ENCODE measurements at places on chromosomes 5 and 9.

DNA sequence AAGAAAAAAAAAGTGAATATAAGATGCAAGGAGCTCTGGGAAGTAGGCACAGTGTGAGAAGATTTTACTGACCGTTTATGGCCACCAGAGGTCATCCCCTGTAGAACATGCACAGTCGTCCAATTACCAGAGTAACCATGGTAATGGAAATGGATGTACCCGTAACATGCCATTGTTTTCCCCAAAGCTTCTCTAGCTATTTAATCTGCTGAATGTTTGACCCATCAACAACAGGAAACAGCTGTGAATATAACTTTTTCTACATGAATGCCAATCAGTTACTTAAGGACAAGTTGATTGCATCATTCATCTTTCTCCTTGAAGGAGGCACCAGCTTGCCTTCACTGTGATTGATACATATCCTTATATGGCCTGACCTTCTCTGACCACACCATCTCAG, 1967.0 kb upstream of the CDH9 start:
- DNase-seq: no peak

DNA sequence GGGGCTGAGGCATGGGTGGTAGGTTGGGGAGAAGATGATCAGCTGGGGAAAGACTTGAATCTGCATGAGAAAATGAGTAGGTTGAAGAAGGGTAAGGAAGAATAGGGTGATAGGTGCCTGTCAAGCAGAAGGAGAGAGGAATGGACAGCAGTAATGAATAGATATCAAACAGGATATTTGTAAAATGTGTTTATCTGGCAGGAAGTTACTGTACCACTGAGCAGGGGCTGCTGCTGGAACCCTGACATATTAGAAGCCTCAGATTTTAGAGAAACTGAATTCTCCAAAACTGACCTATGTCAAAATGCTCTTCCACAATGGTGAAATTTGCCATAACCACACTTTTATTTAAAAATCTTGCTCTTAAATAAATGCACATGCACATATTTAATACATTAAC, 41.0 kb downstream of the CCDC192 start:
- DNase-seq: no peak

DNA sequence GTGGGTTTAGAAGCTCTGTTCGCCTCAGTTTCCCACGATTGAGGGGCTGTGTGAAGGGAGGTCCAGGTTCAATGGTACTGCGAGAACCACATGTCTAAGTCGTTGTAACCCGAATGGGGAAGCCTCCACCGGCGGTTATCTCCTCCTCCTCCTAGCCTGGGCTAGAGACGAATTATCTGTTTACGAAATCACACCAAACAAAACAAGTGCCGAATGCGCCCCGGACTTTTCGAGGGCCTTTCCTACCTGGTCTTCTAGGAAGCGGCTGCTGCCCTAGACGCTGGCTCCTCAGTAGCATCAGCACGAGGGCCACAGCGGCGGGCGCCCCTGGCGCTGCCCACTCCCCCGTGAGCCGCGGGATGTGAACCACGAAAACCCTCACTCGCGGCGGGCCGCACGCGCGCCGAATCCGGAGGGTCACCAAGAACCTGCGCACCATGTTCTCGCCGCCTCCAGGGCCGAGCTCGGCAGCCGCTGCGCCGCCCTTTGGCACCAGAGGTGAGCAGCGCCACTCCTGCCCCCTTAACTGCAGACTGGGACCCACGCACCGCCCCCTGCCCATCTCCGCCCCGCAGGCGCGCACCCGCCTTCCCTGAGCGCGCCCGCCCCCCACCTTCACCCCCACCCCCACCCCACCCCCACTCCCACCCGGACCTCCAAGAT, at the start of gene CDKN2A:
CDKN2A (minus strand) TSS at position 500 of the 663 bp plus-strand sequence.
- peak; percentile 33 for DNase-seq

- no peak for DNase-seq
These were observed 14.1 kb upstream of the SFXN1 start for GRCh38 chr5:175464074-175464941.

- DNase-seq: peak; percentile 4
These were observed 672.8 kb downstream of the ACTL7B start for GRCh38 chr9:108182950-108183381.

DNA sequence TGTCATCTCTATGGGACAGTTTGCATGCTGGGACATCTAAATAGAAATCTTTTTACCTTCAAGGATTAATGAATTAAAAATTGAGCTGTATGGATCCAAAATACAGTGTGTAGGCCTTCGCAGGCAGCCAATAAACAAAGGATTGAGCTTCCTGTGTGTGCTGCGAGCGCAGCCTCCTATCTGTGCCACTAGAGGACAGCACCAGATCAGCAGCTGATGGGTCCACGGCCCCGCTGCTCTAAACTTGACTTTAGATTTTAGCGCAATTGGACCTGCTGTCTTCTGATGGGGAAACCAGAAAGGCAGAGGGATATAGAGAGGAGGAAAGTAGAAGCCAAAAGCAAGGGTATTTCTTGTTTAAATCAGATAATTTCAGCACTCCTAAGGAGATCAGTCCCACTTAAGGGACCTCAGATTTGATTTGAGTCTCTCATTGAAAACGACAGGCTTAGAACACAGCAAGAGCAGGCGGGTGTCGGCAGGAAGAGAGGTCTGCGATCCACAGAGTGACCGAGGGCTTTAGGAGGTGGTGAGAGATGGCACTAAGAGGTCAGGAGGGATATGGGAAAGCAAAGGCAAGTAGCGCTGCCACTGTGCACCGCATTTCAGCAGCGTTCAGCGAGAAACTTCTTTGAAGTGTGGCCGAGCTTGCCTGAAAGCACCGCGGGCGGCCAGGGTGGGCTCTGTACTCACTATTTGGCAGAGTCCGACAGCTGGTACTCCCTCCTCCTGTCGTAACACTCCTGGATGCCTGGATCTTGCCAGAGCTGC, 214.3 kb downstream of the GNA14 start:
- peak; percentile 50 for DNase-seq

GRCh38 chr9:84481636-84482218, 141.2 kb upstream of the SLC28A3 start:
- no peak for DNase-seq

GRCh38 chr5:171748720-171749119, 36.9 kb upstream of the SMIM23 start:
- DNase-seq: no peak

- DNase-seq: no peak
These were observed 28.2 kb downstream of the ITGA2 start for GRCh38 chr5:53017383-53017782.

GRCh38 chr5:131528682-131529081, 106.3 kb downstream of the RAPGEF6 start:
- DNase-seq: no peak

- no peak for DNase-seq
These were observed 105.4 kb downstream of the LPAR1 start for GRCh38 chr9:110932863-110933262.

DNA sequence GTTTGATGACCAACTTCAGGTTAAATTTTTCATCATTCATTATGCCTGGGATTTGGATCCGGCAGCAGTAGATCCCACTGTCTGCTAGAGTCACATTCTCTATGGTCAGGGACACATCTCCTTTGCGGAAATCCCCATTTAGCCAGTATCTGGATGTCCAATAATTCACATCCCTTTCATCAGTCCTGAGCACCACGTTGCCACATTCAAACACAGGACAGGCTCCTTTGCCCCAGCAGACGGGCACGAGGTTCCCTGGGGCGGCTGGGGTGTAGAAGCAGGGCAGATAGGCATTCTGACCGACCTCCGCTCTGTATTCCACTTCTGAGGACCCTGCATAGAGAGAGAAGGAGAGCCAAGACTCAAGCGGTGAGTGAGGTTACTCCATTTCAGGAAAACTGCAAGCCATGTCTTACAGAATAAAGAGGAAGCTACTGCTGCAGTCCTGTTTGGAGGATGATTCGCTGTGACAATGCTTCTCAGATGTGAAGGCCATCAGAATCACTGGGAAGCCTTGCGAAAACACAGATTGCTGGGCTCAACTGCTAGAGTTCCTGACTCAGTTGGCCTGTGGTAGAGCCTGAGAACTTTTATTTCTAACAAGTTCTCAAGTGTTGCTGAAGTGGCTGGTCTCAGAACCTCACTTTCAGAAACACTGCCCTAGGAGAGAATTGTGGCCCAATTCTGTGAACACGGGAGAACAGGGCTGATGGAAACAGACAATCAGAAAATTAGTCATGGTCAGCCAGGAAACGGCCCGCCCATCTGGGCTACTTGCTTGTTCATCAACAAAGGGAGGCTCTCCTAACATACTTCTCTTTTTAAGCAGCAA, 2.0 kb downstream of the HAVCR2 start:
- no peak for DNase-seq

DNA sequence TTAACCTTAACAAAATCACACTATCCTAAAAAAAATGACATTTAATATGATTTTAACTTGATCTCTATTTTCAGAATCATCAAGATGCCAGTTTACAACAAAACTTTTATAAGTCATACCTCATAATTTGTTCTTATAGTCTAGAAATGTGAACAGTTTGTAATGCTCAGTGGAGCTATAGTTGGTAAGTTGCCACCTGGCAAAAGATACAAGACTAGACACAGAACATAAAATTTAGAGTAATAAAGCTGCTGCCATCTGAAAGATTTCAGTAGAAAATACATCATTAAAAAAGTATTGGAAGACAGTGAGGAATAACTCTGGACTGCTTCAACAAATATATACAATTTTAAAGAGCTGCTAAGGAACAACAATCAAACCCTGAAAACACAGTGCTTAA, 233.8 kb downstream of the GABRG2 start:
- no peak for DNase-seq

- no peak for DNase-seq
These were observed 1.6 kb upstream of the ZFP62 start for GRCh38 chr5:180862645-180863044.

DNA sequence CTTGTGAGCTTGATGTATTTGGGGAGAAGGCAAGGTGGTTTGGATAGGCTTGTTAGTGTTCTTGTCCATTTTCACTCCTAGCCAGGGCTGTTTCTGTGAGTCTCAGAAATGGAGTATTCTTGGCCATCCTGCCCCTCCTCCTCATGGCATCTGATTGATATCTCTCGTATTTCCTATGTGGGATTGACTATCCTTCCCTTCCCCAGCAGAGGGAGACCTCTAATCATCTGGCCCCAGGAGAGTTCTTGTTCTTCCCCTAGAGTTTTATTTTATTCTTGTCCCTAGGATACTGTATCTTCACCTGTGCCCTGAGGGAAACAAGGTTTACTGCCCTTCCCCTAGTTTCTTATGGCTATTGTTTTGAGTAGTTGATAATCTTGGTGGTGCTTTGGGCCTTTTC, 114.4 kb downstream of the VPS13A start:
- DNase-seq: no peak

DNA sequence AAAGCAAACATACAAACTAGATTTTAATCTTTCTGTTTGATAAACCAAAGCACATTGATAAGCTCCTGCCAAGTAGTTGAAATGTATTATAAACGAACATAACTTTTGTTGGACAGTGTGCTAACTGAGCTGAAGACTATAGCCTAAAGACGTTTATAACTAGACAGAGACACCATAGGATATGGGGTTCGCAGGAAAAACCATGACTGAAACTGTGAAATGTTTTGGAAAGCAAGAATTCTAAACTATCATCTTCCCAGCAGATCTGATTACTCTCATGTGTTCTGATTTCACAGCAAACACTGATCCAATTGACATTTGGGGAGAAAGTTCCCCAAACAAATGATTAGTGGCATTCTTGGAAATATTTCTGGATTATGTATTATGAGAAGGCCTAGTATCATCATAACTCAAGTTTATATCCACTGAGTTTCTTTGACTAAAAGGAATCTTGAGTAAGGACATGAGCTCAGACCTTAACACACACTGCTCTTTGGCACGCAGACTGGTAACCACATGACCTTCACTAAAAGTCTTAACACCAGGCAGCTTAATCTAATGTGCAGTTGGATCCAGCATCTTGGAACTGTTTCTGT, 375.2 kb downstream of the ZNF608 start:
- DNase-seq: no peak

GRCh38 chr5:135608761-135609443, 30.1 kb upstream of the CXCL14 start:
- no peak for DNase-seq

DNA sequence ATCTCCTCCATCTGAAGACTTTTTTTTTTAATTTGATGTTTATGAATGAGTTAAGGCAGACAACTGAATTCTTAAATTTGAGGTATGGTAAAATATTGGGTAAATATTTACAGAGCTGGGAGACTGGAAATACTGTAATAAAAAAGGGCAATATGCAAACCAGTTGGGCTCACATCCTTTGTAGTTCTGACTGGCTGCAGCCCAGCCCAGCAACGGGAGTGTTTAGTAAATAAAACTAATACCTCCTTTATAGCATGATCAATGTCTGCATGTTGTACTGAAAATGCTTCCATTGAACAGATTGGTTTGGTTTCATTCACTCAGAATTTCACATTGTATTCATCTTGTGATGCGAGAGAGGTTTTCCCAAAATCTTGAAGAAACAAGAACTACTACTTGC, 365.0 kb downstream of the DMRT2 start:
- DNase-seq: no peak

GRCh38 chr5:139038613-139039305, 159.4 kb downstream of the SIL1 start:
- no peak for DNase-seq

DNA sequence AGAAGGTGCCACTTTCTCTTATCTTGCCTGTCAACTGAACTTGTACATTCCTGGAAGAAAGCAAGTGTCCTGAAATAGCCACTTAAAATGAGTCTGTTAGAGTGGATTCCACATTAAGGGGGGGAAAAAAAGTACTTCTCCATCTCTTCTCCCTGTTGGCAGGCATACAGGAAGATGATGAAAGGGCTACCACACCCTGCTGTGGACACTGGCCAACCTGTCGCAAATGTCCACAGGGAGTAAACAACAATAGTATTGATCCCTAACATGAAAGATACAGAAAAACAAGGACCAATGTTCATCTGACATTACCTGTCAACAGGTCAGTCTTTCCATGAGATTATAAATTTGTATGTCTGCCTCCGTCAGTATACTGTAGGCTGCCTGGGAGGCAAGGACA, 265.1 kb upstream of the MAP3K1 start:
- no peak for DNase-seq

DNA sequence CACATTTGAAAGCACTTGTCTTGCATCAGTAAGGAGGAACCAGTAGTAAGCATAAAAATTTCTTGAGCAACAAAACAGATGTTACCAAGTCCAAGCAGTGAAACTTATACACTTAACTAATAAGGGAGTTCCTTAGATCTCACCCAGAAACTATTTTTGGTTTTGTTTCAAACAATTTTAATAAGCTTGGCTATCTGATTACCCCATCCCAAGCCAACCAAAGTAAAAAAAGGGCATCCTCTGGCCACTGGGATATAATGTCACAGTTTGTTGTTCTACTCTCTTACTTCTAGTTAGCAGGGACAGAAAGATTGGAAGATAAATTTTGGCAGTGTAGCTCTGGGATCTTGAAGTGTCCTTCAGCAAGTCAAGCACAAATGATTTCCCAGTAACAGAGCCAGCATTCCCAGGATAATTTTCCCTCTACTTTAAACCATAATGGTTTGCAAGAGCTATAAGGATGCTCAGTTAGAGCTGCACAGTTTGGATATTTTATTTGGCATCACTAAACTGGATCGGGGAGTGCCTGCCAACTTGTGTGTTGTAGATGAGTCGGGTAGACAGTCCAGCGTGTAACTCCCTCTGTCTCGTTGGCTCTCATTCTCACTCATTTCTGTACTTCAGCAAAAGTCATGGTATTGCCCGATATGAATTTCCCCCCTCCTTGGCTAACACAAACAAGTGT, 161.9 kb upstream of the HMHB1 start:
- peak; percentile 7 for DNase-seq

Data from GM12892 (cell line).